ENCODE measurements at places on chromosomes 5 and 9. TPM values are rescaled to one million over a fixed set of nuclear protein-coding genes. Genes with fewer than 3 reads are reported as not detected.

PRXL2C gene
- total RNA-seq, result 14.0 TPM

UBE2B gene
- total RNA-seq, result 63.3 TPM

NUDT12 gene
- 15.7 TPM for total RNA-seq

IL33 gene
- 49.7 TPM for total RNA-seq

GDNF gene
- not detected for total RNA-seq

CDKN2A gene
- total RNA-seq, result 1.7 TPM

RNF183 gene
- total RNA-seq, result 0.96 TPM

PSD2 gene
- total RNA-seq, result 0.21 TPM

SMIM33 gene
- total RNA-seq, result not detected

SPATA31D4 gene
- total RNA-seq, result not detected

PCDHAC2 gene
- 4.0 TPM for total RNA-seq

DNA sequence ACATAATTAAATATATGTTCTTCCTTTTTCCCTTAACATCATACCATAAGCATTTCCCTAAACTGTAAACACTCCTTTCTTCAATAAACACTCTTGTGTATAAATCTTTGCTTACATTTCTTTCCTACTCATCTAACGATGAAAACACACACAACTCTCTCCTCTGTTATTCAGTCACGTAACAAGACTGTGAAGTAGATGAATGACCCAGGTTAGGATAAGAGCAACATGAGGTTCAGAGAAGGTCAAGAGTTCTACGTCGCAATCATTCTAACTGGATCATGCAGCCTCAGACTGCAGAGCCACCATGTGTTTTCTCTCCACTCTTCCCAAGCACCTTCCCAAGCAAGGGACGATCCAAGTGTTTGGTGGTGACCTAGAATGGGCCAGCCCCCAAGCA, 70.5 kb upstream of the SPTLC1 start:
- no peak for DNase-seq

DNA sequence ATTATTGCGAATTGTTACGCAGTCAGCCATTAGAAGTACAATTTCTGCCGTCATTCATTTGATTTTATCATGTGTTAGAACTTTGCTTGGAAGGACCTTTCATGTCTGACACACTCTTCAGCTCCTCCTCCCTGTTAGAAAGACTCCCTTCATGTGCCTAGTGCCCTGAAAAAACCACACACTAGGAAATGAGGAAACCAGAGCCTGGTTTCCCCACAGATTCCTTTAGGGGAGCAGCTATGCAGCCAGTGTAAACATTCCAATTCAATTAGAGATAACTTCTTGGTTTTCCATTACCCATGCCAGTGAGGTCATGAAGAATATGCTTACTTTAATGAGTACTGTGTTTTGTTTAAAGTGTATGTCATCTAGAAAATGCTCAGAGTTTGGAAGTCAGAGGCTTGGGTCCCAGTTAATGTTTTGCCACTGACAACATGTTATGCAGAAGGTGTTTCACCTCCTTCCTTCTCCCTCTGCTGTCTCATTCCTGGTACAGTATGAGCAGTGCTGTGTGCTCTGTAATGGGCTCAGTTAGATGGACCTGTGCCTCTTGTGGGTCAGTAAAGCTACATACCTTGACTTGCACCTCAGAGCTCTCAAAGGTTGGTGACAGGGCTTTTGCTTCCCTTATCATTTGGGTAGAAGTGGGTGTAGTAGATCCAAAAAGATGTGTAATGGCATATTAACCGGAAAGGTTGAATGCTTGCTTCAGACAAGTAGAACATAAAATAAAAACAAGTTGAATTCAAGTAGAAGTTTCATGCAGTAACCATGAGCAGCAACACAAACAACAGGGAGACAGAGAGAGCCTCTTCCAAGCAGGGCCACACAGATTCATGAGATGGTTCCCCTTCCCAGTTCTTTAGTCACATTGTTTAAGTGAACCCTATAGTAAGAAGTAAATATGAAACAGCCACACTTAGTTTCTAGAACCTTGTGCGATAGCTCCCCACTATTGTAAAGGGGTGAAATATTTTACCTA, 52.6 kb upstream of the TNFAIP8 start:
- DNase-seq, result no peak

- DNase-seq, result no peak
Measured at GRCh38 chr5:78827725-78828124, 157.4 kb downstream of the ARSB start.

GRCh38 chr5:172920447-172920849, 38.8 kb upstream of the RPL26L1 start:
- DNase-seq, result no peak

DNA sequence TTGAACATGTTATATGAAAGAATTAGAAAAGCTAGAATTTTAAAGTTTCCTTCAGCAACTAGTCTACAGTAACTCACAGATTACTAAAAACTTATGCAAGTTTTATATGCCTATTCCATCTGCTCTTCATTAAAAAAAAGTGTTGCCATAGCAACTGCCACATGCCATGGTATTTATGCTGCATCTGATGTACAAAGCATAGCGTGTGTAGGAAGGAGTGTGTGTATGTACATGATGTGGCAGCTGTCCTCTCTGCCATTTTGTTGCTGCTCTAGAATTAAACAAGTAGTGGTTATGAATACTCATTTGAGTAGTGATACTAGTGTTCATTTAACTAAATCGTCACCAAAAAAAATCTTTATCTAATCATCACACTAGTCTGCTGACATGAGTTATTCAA, 593.5 kb downstream of the CETN3 start:
- DNase-seq, result no peak

- no peak for DNase-seq
Measured at GRCh38 chr5:54859316-54859715, 126.1 kb downstream of the ESM1 start.

DNA sequence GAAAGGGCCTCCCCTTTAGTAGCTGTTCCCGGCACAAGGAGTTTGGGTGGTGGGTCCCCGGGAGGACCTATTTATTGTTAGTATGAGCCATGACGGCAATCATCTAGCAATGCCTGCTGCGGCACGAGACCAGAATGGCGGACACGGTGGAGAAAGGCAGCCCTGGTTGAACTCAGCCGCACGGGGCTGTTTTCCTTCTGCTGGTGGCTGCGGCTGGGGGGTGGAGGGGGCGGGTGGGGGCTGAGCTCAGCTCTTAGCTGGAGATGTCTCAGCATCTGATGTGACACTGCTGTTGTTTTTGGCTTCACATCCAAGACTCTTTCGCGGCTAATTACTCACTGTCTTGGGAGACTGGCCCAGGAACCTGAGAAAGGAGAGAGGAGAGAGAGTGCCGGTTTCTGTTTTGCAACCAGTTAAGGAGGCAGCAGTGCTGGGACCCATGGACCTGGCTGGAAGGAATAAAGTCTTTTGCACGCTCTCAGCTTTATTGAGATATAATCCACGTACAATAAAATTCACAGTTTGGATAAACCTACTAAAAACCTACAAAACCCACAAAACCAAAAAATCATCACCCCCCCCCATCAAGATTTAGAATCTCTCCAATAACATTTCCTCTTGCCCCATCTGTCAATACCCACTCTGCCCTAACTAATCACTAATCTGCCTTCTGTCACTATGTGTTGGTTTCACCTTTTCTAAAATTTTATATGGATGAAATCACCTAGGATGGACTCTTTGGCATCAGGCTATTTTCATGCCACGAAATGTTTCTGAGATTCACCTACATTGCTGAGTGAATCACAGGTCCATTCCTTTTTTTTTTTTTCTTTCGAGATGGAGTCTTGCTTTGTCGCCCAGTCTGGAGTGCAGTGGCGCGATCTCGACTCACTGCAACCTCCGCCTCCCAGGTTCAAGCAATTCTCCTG, 81.8 kb upstream of the NEURL1B start:
- peak; percentile 74 for DNase-seq

DNA sequence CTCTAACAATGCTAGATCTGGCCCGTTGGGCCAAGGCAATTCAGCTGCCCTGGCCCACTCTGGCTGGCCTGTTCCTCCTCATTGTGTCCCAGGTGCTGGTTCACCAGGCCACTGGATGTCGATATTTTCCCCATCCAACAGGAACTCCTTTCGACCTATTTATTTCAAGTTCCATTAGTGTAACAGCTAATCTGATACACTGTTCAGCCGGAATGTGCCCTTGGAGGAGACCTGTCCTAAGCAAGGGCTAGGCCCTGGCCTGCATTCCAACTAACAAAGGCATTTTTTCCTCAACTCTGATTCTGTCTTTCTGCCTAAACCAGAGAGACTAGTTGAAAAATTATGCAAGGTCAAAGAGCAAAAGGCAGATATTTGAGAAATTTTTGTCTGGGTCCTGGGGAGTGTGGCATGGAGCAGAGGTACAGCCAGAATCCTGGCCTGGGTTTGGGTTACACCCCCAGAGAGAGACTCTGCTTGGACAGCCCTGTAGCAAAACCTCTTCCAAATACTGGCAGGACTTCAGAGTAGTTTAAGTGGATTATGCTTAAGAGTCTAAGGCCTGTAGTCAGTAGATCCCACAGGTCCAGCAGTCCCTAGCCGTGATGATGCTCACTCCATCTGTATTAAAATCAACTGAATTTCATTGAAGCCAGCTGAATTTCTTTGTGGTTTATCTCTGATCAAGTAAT, 36.1 kb downstream of the MARCHF11 start:
- DNase-seq, result no peak

DNA sequence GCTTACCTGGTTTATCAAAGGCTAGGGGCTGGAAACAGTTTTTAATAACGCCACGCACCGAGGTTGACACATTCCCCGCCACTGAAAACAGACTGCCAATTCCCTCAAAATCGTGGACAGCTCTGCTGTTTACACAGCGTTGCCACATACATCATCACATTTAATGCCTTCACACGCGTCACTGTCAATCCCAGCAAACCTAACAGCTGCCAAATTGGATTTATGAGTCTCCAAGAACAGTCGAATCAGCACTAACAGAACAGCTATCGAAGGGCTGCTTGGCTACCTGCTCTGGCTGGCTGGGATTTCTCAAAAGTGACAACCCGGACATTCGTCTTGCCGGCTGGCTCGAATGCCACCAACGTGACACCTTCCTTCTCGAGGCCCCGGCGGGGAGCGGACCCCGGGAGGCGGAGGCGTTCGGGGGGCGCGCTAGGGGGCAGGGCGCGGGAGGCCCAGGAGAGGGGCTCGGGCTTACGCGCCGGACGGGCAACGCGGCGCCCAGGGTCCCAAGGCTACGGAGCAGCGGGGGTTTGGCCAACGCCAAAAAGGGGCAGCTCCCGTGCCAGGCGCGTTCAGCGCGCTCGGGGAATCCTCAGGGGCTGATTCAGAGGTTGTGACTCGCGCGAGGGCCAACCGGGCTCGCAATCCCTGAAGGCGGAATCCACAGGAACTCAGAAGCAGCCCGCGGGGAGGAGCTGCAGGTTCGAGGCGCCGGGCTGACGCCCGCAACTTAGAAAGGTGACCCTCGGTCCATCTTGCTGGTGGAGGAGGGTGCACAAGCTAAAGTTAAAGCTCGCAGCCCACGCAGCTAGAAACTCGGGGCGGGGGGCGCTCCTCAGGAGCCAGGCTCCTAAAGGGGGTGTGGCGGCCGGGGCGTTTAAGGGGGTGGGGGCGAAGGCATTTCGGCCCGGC, 1.2 kb downstream of the CDC14B start:
- DNase-seq, result peak; percentile 53

DNA sequence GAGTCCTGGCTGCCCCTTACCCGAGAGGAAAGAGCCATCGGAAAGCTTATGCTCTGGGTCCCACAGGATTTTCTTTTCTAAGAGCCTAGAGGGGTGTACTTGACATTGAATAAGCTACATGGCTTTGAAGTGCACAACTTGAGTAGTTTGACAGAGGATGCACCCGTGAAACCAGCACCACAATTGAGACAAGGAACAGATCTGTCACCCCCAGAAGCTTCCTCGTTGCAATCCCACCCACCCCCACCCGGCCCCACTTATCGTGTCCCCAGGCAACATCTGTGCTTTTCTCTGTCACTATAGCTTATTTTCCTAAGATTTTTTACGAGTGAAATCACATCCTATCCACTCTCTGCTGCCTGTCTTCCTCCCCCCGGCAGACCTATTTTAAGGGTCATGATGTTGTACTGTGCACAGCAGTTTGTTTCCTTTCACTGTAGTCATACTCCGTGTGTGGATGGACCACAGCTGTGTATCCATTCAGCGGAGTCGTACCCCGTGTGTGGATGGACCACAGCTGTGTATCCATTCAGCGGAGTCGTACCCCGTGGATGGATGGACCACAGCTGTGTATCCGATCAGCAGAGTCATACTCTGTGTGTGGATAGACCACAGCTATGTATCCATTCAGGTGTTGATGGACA, 8.8 kb upstream of the FCN2 start:
- DNase-seq, result no peak

- DNase-seq, result no peak
Measured at GRCh38 chr9:82538634-82539033, 524.3 kb downstream of the RASEF start.
